ENCODE measurements at places on chromosomes 2 and 18. TPM values are rescaled to one million over a fixed set of nuclear protein-coding genes. Genes with fewer than 3 reads are reported as not detected.
A peak's percentile ranks its signal among the peaks of the same experiment; 100 is the strongest.

The MDH1B gene
- not detected for total RNA-seq

The UGT1A5 gene
- total RNA-seq: 2.1 TPM

The GALNT13 gene
- 0.31 TPM for total RNA-seq

The PLEKHM3 gene
- 10.4 TPM for total RNA-seq

The ICOS gene
- total RNA-seq: 0.21 TPM

The NOSTRIN gene
- 55.6 TPM for total RNA-seq

GRCh38 chr2:219457784-219458369 is 23.2 kb downstream of the SPEG start:
- DNase-seq: no peak

- DNase-seq: no peak
Observed at GRCh38 chr2:220703279-220703678, 868.8 kb downstream of the EPHA4 start.

- DNase-seq: peak; percentile 41
Observed at GRCh38 chr2:20168727-20169696, 55.9 kb downstream of the SDC1 start.

DNA sequence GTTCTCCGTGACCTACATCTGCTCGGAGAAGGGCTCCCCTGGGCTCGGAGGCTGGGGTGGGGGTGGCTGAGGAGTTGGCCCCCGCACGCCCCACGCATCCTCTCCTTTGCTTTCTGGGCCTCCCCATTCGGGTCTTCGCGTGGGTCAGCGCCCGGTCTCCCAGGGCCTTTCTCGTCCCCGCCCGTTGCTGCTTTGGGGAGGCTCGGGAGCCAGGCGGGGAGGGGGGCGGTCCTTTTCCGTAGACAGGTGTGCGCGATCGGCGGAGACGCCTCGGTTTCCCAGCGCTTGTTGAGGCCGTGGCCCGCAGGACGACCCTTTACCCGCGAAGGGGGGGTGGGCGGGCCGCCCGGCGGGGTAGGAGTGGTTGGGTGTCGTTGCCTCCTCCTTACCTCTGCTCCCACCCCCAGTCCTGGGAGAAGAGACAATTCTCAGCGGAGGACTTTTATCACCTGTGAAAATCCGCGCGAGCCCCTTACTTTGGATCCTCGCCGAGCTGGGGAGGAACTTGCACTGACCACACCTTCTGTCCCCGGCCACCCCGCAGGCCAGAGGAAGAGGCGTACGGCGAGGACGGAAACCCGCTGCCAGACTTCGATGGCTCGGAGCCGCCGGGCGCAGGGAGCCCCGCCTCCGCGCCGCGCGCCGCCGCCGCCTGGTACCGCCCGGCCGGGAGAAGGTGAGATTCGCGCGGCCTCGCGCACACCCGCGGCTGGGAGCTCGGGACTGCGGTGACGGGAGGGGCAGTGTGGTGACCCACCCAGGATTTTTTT is 2.6 kb downstream of the ADCYAP1 start:
- DNase-seq: no peak

DNA sequence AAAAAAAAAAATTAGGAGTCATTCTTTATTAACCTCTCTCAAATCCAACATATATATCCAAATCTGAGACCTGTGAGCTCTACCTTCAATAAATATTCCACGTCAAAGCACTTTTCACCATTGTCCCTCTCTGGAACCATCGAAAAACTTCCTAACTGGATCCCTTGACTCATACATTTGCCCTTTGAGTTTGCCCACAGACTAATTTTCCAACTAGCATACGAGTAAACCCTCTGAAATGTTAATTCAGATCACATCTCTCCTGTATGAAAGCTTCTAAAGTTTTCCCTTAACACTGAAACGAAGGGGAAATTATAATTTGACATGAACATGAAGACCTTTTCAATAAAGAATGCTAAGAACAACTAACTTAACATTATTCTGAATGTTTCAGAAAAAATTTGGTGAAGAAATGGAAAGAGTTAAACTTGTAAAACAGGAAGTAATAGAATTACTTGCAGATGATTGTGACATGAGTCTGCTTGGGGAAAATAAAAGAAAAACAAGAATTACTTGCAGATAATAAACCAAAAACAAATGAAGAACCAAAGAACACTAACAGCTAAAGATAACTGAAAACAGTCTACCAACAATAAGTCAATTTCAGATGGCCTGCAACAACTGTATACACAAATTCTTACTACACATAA is 110.6 kb downstream of the C2orf74 start:
- DNase-seq: no peak

DNA sequence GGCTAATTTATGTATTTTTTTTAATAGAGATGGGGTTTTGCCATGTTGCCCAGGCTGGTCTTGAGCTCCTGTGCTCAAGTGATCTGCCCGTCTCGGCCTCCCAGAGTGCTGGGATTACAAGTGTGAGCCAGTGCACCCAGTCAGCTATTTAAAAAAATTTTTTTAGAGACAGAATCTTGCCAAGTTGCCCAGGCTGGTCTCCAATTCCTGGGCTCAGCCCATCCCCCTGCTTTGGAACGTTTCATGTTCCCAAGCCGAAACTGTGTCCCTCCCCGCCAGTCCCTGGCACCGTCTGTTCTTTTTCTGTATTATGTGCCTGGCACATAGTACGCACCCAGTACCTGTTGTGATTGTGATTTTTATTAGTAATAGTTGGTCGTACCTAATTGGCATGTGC is 63.1 kb upstream of the MGAT5 start:
- no peak for DNase-seq

GRCh38 chr2:66283787-66284186 is 151.1 kb upstream of the MEIS1 start:
- no peak for DNase-seq

- no peak for DNase-seq
Observed at GRCh38 chr2:146850746-146851145, 994.1 kb upstream of the ACVR2A start.

GRCh38 chr2:174300114-174300513 is 34.6 kb upstream of the SP9 start:
- no peak for DNase-seq

DNA sequence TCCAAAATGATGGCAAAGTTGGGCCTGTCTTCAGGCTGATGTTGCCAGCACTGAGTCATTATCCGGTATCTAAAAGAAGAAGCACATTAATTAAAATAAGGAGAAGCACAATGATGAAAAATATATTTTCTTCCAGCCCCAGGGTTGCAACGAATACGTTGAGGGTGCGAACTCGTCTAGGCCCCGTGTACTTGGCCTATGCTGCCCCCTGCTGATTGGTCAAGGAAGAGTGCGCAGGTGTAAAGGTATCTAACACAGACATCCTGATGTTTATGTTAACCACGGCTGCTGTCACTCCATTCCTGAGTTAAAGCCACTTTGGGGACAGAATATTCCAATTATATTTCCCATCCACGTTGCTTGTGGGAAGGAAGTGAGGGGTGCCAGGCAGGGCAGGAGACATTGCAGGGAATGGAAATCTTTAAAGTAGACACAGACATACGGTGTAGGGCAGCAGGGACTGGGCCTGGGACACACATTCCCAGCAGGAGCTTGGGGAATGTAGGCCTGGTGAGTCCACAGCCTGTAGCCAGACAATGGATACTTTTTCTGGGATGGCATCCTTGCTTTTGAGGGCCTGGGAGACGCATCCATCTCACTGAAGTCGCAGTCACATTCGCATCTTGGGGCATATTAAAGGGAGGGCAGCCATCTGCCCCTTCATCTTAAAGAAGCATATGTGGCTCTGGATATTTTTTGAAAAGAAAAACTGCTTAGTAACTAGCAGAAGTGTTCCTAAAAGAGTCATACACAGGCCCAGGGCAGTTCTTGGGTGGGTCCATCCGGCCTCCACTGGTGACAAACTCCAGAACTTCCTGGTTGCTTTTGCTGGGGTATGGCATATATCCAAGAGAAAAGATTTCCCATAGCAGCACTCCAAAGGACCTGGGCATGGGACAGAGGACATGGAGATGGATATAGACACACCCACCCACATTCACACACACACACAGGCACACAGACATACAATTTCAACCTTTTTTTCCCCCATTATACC is 81.9 kb downstream of the CLIP4 start:
- peak; percentile 40 for DNase-seq

- DNase-seq: no peak
Observed at GRCh38 chr18:60981682-60982328, 351.4 kb upstream of the CDH20 start.

DNA sequence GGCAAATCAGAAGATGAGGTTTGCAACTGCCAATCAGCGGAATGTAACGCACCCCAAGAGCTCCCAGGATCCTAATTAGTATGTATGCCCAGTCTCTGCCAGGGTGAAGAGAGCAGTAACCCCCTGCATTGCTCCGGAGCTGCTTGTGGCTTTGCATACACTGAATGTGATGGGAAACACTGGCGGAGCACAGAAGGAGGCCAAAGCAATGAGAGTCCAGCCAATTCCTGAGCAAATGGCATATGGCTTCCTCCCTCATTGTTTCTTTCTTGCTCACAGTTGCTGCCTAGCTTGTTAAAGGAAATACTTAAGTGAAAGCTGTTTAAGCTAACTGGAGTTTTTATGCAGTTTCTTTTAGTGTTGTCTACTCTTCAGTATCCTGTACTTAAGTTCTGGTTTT is 343.5 kb upstream of the NT5C1B start:
- no peak for DNase-seq

- DNase-seq: peak; percentile 51
Observed at GRCh38 chr2:232418466-232419244, 12.0 kb downstream of the ALPG start.

- no peak for DNase-seq
Observed at GRCh38 chr2:124501575-124502152, 476.6 kb downstream of the CNTNAP5 start.

DNA sequence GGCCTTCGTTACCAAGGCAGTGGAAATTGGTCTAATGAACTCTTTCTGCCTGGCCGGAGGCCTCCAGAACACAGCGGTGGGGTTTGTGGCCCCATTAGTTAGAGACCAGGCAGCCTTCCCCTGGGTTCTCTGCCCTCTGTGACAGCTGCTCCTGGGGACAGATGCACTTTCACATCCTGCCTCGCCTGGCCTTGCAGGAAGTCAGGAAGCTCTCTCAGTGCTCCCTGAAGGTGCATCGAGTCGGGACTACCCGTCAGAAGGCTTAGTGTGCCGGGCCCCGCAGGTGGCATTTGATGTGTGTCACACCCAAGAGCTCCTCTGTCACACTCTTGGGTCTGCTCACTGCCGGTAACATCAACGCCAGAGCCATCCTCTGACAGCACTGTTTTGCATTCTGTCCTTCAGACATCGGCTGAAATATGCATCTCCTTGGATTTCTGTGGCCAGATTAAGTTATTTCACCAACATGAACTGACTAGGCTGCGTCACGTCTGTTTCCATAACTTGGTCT is 158.3 kb downstream of the LDLRAD4 start:
- no peak for DNase-seq

- DNase-seq: peak; percentile 71
Observed at GRCh38 chr2:190679813-190680591, 31.1 kb downstream of the NAB1 start.

GRCh38 chr2:65850695-65851094 is 418.3 kb upstream of the SPRED2 start:
- no peak for DNase-seq

DNA sequence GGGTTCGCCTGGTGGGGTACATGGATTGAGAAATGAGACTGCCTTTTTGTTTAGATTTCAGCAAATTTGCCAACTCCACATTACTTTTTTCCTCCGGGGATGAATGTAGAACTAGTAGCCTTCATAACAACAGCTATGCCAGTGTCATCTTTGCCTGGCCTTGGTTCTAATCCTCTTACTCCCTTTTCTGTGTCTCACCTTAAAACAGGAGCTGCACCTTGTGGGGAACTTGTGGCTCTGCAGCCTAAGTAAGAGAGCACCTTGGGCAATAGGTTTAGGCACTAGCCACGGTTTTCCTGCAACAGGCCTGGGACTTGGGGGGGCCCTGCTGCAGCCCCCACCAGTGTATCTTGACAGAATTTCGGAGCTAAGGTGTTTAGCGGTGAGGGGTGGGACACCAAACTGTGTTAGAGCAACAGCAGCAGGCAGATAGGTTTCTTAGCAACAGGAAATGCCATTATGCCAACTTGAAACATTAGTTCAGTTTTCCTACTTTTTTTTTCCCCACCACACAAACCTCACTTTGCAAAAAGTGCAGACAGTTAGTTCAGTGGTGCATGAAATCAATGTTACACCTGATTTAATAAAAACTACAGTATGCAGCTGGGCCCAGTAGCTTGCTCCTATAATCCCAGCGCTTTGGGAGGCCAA is 173.7 kb downstream of the PRKCE start:
- DNase-seq: no peak

- DNase-seq: no peak
Observed at GRCh38 chr2:102480285-102481195, 7.5 kb downstream of the SLC9A4 start.

DNA sequence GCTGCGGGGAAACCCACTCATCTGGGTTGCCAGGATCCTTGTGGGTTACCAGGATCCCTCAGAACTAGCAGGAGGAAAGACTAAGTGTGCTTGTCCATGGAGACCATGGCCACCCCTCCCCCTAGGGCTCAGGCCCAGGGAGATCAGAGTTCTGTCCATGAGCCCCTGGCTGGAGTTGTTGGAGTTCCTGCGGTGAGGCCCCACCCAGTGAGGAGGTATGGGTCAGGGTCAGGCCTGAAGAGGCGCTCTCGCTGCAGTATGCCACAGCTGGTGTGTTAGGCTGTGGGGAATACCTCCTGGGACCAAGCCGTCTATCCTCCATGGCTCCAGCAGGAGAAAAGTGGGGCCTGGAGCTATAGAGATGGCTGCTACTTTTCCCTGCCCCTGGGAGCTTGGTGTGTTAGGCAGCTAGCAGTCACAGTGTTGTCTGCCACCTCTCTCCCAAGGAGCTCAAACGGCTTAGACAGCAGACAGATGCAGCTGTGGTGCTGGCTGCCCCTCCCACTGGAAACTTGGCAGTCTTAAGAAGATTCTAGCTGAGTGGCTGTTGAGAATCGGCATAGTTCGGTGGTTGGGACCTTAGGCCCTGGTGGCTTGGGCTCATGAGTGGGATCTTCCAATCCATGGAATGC is 240.3 kb upstream of the CELF4 start:
- no peak for DNase-seq

GRCh38 chr2:207484444-207485391 is 45.0 kb upstream of the CREB1 start:
- no peak for DNase-seq

DNA sequence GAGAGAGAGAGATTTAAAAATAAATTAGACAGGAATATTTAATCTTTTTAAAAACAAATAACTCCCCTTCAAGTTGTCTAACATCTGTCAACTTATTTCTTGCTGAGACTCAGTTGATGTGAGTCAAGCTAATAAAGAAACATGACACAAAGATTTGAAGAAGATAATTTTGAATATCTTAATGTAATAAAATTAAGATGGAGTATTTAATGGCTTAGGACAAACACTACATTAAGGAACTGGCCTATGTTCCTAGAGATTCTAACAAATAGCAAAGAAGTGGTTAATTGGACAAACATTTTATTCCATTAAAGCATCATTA is 134.0 kb downstream of the INSIG2 start:
- no peak for DNase-seq

DNA sequence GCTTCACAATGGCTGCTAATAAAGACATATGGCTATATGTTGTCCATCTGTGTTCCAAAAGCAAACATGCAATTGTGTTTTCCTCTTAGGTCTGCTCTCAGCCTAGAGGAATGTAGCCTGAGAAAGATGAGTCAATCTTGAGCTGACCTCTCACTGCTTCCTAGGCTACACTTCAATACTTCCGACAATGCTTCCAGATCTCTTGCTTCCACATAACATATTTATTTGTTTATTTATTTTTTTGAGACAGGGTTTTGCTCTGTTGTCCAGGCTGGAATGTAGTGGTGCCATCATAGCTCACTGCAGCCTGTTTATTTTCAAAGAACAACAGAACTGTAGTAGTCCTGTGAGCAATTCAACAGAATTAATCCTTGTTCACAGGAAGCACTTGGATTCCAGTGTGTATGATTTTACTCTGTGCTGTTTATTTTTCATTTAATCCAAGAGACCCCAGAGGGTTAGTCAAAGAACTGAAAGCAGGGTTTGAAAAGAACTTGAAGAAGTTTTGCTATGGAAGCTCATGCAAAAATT is 437.9 kb downstream of the TXNL1 start:
- DNase-seq: no peak

Measured in left colon (tissue), 2 donors.